Bone marrow (tissue), 2 donors: ENCODE measurements at places on chromosomes 12 and 14.

- no peak for DNase-seq
These were observed 73.6 kb downstream of the GRIP1 start for GRCh38 chr12:66605293-66605692.

DNA sequence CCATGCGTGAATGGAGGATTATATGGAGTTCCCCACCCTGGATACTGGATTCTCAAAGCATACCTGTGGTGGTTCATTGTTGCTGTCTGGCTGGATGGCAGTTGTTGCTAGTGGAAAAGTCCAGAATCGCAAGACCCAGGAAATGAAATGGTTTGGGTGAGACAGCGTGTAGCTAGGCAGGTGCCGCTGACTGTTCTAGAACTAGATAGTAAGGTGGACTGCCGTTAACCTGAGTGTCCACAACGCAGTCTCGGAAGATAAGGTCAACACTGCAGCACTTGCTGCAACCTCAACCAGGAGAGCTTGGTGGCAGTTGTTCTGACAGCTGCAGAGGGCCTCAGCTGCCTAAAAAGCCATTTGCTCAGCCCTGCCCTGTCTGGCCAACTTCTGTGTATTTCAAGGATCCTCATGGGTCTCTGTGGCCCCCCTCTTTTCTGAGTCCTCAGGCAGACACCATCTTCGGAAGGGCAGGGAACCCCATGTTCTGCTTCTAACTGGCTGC is 15.5 kb upstream of the IRF2BPL start:
- no peak for DNase-seq

GRCh38 chr12:119775246-119775895 is 101.7 kb downstream of the CIT start:
- DNase-seq = no peak

GRCh38 chr12:65113621-65114035 is 7.5 kb downstream of the WIF1 start:
- no peak for DNase-seq

- DNase-seq = no peak
These were observed 2.1 kb downstream of the PRPH start for GRCh38 chr12:49296836-49297694.

GRCh38 chr12:89568484-89568883 is 42.6 kb upstream of the POC1B start:
- no peak for DNase-seq

DNA sequence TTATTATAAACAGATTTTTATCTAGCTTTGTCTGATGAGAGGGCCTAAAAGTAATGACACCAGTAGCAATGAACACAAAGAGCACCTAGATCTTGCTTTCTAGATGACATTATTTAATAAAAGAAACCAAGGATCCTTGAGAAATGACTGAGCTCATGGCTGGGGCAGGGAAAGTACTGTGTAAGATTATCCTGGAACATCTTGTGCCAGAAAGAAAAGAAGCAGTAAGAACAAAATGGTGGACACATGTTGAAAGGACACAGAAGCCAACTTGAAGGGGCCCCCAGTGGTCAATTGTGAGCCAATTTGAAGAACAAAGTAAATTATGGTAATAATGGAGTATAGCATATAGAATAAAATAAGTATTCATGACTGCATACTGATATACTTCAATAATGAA is 10.0 kb downstream of the IFNG-AS1 start:
- DNase-seq = no peak

DNA sequence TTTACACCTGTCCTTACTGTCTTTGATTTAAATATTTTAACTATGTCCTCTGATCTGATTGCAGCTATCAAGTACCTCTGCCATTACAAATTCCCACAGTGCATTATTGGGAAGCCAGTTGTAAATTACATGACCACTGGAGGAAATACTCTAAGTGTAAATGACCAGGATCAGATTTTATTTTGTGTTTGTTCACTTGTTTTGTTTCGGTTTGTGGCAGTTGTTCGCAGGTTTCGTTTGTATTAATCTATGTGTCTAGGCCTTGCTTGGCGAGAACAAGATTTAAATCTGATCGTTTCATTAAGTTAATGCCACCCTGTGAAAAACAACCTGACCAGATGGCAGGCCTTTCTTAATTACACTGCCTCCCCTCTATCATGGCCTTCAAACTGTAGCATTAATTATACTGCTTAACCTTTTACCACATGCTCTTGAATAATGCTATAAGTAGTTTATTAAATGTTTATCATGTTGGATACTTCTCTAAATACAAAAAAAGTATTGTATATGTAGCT is 990.1 kb downstream of the TMTC2 start:
- no peak for DNase-seq

GRCh38 chr12:75864161-75864560 is 167.4 kb downstream of the PHLDA1 start:
- DNase-seq = no peak

GRCh38 chr12:107529991-107530390 is 155.6 kb upstream of the PWP1 start:
- DNase-seq = no peak

- DNase-seq = no peak
These were observed 255.0 kb upstream of the NPAS3 start for GRCh38 chr14:32683679-32684078.

GRCh38 chr12:50638482-50638880 is 125.4 kb upstream of the ATF1 start:
- no peak for DNase-seq

DNA sequence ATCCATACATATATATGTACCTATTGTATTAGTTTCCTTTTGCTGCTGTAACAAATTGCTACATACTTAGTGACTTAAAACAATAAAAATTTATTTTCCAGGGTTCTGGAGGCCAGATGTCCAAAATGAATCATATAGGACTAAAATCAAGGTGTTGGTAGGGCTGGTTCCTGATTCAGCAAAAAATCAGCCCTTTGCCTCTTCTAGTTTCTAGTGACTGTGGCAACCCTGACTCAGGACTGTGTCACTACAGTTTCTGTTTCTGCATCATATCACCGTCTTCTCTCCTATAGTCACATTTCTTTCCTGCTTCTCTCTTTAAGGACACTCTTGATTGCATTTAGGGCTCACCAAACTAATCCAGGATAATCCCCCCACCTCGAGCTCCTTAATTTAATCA is 386.3 kb upstream of the TBX3 start:
- DNase-seq = no peak

DNA sequence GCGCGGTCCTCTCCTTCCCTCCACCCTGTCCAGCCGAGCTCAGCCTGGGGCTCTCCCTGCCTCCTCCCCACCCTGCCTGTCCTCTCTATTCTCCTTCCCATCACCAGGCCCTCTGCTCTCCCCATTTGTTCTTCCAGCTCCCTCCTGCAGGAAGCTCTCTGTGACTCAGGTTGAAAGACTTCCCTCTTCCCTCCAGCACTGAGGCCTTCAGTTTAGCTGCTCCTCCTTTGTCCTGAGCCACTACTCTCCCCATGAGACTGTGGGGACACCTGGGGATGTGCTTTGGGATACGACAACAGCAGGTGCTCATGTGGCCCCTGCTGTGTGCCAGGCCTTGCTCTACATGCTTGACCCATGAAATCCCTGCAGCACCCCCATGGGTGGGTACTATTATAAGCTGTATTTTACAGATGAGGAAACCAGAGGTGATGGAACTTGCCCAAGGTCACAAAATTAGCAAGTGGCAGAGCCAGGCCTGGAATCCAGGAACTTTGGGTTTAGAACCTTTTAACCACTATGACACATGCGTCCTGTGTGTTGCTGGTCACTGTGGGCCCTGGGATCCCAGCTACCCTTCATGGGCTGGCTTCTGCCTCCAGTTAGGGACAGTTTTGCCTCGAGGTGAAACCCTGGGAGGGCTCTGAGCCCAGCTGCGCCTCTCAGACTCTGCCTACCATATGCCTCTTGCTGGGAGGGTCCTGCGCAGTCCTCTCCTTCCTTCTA is 5.5 kb downstream of the KRT80 start:
- no peak for DNase-seq

- DNase-seq = no peak
These were observed 110.4 kb downstream of the TMTC1 start for GRCh38 chr12:29673346-29673745.

- no peak for DNase-seq
These were observed 83.9 kb upstream of the FERMT2 start for GRCh38 chr14:53034688-53035230.

DNA sequence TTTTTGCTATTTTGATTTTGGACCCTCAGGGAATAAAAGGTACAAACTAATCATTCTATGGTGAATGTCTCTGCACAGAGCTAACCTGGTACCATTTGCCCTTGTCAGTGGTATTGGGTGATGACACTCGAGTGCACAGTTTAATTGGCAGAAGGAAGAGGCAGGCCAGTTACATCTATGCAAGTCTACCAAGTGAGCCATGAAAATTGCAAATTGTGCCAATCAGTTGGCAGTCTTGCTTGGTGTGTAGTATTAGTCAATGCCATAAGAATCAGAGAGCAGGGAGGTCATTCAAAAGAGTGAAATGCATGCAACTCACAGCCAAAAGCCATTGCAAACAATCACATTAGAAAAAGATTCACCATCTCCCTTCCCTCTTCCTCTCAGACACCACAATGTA is 479.6 kb downstream of the ADAMTS20 start:
- DNase-seq = no peak

DNA sequence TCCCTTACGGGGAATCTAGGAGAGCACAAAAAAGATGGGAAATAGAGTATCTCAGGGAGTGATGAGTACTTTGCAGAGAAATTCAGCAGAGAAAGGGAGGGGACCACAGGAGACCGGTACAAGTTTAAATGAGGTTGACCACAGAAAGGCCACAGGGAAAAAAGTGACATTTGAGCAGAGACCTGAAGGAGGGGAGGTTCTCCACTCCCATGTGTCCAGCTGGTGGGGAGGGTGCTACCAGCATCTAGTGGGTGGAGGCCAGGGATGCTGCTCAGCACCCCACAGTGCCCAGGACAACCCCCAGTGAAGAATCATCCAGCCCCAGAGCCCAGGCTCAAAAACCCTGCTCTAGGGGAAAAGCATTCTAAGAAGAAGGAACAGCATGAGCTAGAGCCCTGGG is 34.6 kb downstream of the TESC start:
- no peak for DNase-seq

DNA sequence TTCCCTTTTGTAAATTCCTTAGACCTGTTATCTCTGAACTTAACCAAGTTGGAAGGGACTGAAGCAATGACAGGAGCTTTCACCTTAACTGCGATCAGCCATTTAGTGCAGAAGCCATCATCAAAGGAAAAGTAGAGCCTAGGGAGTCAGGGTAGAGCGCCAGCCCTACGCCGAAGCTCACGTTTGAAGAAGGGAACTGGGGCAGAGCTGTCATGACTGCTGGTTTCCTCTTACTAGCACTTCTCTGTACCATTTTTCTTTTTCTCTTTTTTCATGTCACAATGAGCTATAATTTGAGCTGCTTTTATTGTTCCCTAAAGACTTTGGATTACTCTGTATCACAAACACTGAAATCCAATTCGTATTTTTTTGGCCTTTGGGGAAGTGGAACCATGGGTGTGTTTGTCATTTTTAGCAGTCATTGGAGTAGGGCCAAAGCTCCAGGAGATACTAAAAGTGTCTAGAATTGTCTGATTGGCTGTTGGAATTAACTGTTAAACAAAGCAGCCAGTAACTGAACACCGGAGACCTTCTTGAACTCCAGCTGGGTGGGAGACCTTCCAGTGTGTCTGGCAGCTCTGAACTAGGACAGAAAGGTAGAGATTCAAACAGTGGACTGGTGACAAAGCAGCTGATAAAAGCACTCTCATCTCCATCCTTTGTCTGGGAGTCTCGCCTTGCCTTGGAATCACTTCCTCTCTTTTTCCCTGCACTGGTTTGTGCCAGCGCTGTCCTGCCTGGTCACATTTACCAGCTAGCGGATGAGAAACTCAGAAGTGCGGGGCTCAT is 9.1 kb downstream of the MTRFR start:
- DNase-seq = no peak

DNA sequence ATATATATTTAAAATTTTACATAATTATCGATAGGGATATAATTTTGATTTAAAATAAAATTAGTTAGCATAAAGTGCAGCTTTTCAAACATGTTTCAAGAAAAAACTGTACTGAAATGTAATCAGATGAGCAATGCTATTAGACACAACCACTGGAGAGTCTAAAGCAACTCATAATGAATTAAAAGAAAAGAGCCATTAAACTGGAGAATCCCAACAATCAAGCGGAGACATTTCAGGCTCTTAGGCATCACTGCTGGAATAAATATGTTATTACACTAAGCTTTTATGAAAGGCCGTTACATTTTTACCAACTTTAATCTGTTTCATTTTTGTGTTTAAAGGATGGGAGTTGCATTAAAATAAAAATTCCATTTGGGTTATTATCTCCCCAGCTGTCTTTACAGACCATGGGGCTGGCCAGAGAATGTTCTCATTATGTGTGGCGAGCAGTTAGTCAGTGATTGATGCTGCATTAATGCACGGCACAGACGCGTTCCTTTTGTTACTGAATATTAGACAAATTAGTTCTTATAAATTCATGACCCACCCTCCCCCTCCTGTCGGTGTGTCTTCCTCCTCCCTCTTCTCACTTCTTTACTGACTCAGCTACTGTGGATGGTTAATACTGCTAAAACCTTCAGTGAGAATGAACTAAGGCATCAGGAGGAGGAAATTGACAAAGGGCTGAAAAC is 156.8 kb downstream of the PDZRN4 start:
- no peak for DNase-seq

DNA sequence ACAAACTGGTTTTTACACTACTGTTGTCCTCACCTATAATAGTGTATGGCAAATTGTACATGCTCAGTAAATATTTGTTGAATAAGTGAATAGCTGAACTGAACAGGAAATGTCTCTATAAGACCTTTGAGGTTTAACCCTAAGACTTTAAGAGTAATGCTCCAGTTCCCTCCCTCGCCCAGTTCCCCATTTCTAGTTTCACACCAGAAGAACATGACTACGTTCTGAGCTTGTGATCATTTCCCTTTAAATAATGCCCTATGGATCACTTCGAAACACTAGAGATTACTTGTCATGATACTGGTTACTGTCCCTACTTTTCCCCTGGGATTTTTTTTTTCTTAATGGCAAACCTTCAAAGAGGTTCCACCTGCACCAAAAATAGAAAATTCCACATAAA is 69.3 kb downstream of the PRKD1 start:
- no peak for DNase-seq

DNA sequence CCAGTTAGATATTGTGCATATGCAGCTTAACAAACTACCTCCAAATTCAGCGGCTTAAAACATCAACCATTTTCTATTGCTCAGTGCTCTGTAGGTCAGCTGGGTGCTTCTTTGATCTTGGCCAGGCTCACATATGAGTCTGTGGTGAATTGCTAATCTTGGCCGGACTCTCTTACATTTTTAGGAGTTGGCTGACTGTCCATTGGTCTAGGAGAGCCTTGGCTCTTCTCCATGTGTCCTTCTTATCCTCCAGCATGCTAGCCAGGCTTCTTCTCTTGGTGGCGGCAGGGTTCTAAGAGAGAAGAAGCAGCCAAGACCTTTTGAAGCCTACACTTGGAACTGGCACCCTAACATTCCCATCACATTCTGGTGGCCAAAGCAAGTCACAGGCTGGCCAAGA is 174.3 kb upstream of the PWP1 start:
- no peak for DNase-seq

DNA sequence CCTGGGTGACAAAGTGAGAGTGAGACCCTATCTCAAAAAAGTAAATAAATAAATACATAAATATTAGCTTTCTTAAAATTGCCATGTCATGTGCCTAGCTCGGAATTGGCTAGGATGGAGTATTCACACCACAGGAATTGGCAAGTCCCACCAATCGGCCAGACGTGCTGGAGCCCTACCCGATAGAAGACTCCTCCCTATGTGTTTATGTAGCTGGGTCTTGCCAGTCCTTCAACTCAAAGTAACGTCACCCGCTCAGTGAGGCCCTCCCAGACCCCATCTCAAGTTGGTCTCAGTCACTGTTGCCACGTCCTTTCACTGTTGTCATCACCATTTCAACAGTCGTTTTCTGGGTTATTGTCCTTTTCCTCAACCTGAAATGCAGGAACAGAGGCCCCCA is 20.2 kb downstream of the VRTN start:
- DNase-seq = no peak
